Peyer's patch (tissue), 4 donors: ENCODE measurements at places on chromosomes 5 and 9.

GRCh38 chr9:84271921-84272556, 68.5 kb downstream of the SLC28A3 start:
- peak overlapping the region; percentile 15 for H3K4me3 ChIP-seq
- no peak for DNase-seq

DNA sequence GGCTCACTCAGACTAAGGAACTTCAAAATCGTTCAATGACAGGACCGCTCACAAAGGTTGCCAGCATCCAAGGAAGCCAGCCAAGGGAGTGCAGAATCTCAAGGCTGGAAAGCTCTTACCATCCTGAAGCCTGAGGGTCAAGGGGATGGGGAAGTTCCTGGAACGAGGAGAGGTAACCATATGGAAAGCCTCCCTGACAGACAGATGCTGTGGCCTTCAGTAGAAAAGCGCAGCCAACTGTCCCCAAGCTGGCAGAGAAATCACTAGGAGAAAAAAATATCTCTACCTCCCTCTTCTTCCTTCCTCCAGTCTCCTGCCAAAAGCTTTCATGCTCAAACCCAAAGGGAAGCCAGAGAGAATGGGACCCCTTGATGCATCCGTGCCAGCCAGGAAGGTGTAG, 90.5 kb upstream of the RANBP3L start:
- H3K27me3 ChIP-seq: no peaks in the 10 kb centered on the region
- H3K4me3 ChIP-seq: no peak overlapping the region
- DNase-seq: no peak
- H3K27ac ChIP-seq: no peak overlapping the region

GRCh38 chr5:69285448-69286116, 47.0 kb downstream of the CCDC125 start:
- no peak overlapping the region for H3K4me3 ChIP-seq
- no peaks in the 10 kb centered on the region for H3K36me3 ChIP-seq
- H3K4me1 ChIP-seq: no peaks in the 10 kb centered on the region
- no peak for DNase-seq

GRCh38 chr5:109644829-109645228, 44.9 kb upstream of the MAN2A1 start:
- no peaks in the 10 kb centered on the region for H3K4me1 ChIP-seq
- H3K4me3 ChIP-seq: no peak overlapping the region
- no peak overlapping the region for H3K27ac ChIP-seq
- no peaks in the 10 kb centered on the region for H3K27me3 ChIP-seq
- no peak for DNase-seq

DNA sequence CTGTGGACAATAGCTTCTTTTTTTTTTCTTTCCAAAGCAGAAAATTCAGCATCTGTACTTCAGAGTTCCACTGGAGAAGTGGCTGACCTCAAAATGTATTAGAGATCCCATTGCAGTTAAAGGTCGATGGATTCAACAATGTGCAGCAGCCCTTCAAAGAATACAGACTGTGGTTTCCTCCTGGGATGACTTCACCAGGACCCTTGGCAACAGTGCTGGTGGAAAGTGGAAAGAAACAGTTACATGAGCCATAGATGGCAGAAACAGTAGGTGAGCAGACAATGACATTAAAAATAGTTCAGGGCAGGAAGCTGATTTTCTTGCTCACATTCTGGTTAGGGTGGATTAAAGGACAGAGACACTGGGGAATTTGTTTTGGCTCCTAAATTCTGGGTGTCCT, 62.4 kb downstream of the SLC28A3 start:
- no peak overlapping the region for H3K4me3 ChIP-seq
- H3K27me3 ChIP-seq: no peaks in the 10 kb centered on the region
- no peaks in the 10 kb centered on the region for H3K36me3 ChIP-seq
- no peak overlapping the region for H3K27ac ChIP-seq
- DNase-seq: no peak
- no peaks in the 10 kb centered on the region for H3K4me1 ChIP-seq

GRCh38 chr5:141121985-141122384, 367 bp downstream of the PCDHB4 start:
- no peak for DNase-seq
- no peaks in the 10 kb centered on the region for H3K27me3 ChIP-seq
- no peak overlapping the region for H3K4me3 ChIP-seq
- H3K36me3 ChIP-seq: no peaks in the 10 kb centered on the region

- peak overlapping the region; percentile 96 for H3K27ac ChIP-seq
- H3K4me1 ChIP-seq: peaks cover 40% of the 10 kb centered on the region
- peak overlapping the region; percentile 95 for H3K4me3 ChIP-seq
- no peaks in the 10 kb centered on the region for H3K27me3 ChIP-seq
Measured at GRCh38 chr9:134136118-134136995, 475 bp downstream of the WDR5 start.

DNA sequence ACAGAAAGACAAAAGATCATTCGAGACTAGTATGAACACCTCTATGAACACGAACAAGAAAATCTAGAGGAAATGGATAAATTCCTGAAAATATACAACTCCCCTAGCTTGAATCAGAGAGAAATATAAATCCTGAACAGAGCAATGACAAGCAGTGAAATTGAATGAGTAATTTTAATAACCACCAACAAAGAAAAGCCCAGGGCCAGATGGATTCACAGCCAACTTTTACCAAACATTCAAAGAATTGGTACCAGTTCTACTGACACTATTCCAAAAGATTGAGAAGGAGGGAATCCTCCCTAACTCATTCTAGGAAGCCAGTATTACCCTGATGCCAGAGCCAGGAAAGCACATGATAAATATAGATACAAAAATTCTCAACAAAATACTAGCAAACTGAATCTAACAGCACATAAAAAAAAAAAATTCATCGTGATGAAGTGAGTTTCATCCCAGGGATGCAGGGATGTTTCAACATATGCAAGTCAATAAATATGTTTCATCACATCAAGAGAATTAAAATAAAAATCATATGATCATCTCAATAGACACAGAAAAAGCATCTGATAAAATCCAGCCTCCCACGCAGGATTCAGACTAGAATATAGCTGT, 25.2 kb upstream of the PTGER4 start:
- DNase-seq: no peak
- H3K27me3 ChIP-seq: no peaks in the 10 kb centered on the region
- no peak overlapping the region for H3K27ac ChIP-seq
- peaks cover 4% of the 10 kb centered on the region for H3K4me1 ChIP-seq

- no peak overlapping the region for H3K4me3 ChIP-seq
- H3K36me3 ChIP-seq: no peaks in the 10 kb centered on the region
- H3K27me3 ChIP-seq: no peaks in the 10 kb centered on the region
- no peak overlapping the region for H3K27ac ChIP-seq
- peaks cover 10% of the 10 kb centered on the region for H3K4me1 ChIP-seq
Measured at GRCh38 chr5:135239453-135240282, 159.4 kb downstream of the MACROH2A1 start.

DNA sequence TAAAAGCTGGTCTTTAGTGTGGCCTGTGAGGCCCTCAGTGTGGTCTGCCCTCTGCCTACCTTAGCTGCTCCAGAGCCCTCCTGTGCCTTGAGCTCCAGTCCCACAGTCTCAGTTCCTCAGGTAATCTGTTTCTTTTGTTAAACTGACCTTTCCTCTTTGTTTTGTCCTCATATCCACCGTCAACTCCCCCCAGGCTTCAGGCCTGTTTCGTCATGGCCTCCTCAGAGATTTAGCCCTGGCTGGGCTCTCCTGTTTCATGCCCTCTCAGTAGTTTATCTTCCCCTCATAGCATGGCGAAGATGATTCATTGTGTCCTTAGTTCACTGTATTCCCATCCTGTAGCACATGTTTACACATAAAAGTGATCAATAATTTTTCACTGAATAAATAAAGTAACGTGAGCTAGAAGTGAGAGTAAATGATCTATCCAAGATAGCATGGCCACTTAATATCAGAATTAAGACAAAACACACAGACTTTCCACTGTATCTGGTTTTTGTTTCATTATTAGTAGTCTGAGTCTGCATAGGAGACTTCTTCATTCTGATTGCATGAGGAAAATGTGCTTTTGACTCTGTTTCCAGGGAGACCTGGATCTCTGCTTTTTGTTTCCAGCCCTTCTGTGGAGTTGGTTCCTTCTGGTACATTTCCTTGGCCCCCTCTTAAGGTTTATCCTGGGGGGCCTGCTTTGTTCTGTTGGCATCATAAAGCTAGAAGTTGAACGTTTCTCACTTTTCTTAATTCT, 70.5 kb downstream of the SNX24 start:
- no peaks in the 10 kb centered on the region for H3K27me3 ChIP-seq
- no peak for DNase-seq
- H3K36me3 ChIP-seq: no peaks in the 10 kb centered on the region

- H3K4me3 ChIP-seq: no peak overlapping the region
- DNase-seq: no peak
- H3K27ac ChIP-seq: peak overlapping the region; percentile 16
- no peaks in the 10 kb centered on the region for H3K36me3 ChIP-seq
Measured at GRCh38 chr5:65125591-65126541, 355.9 kb downstream of the ADAMTS6 start.

DNA sequence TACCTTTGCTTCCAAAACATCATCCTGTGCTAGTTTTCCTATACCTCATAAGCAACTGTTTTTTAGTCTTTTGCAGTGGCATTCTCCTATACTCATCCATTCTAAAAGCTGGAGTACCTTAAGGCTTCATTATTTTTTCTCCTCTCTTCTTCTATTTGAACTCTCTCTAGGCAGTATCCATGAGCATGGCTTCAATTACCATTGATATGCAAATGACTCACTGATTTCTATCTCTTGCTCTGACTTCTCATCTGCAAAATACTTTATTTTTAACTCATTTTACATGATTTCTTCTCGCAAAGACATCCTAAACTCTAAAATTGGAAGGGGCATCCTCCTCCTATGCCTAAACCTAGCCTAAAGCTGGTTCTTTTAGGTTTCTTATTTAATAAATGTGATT, 365.1 kb upstream of the NUDT12 start:
- H3K27me3 ChIP-seq: no peaks in the 10 kb centered on the region
- no peaks in the 10 kb centered on the region for H3K36me3 ChIP-seq
- H3K4me3 ChIP-seq: no peak overlapping the region
- no peaks in the 10 kb centered on the region for H3K4me1 ChIP-seq

DNA sequence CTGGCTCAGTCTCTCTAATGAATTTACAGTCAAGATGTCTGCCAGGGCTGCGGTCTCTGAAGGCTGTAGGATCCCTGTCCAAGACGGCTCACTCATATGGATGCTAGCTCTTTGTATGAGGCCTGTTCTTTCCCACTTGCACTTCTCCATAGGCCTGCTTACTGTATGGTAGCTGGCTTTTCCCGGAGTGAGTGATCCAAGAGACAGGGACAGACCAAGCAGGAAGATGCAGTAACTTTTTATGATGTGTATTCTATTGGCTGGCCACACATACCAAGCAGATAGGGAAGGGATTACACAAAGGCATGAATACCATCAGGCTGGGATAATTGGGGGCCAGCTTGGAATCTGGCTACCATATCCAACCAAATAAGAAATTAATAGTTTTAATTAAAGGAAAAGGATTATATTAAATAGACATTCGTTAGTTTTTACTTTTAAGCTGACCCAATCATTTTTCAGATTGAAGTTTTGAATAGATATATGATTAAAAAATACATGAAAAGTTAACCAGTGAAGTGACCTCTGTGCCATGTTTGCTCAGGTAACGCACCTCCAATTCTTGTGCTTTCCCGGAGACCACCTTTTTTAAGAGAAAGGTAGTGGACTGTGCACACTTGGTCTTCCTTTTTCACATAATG, 20.6 kb downstream of the NSD1 start:
- no peak overlapping the region for H3K27ac ChIP-seq
- no peak for DNase-seq
- H3K4me1 ChIP-seq: no peaks in the 10 kb centered on the region
- H3K27me3 ChIP-seq: no peaks in the 10 kb centered on the region

GRCh38 chr5:64331597-64332277, 166.1 kb downstream of the RNF180 start:
- H3K27me3 ChIP-seq: no peaks in the 10 kb centered on the region
- H3K36me3 ChIP-seq: peaks cover 7% of the 10 kb centered on the region
- no peak overlapping the region for H3K27ac ChIP-seq
- no peak for DNase-seq

- H3K36me3 ChIP-seq: no peaks in the 10 kb centered on the region
- DNase-seq: no peak
- H3K4me3 ChIP-seq: no peak overlapping the region
Measured at GRCh38 chr5:104635227-104635626, 1072.6 kb upstream of the NUDT12 start.

DNA sequence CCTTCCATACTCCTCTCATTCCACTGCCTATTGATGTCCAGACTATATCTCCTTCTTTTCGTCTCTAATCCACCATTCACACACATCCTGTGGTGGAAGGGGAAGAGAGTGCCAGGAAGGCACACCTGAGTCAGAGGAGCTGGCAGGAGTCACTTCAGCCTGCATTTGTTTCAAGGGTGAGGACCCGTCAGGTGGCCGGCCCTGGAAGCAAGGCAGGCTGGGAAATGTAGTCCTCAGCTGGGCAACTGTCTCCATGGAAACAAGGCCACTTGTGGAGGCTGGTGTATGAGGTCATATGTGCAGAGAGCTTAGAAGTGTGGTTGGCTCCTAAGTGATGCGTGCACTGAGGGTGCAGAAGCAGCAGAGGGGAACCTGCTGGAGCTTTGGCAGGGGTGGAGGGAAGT, 278.4 kb downstream of the NSG2 start:
- no peaks in the 10 kb centered on the region for H3K36me3 ChIP-seq
- no peak overlapping the region for H3K27ac ChIP-seq
- H3K27me3 ChIP-seq: no peaks in the 10 kb centered on the region
- DNase-seq: no peak

DNA sequence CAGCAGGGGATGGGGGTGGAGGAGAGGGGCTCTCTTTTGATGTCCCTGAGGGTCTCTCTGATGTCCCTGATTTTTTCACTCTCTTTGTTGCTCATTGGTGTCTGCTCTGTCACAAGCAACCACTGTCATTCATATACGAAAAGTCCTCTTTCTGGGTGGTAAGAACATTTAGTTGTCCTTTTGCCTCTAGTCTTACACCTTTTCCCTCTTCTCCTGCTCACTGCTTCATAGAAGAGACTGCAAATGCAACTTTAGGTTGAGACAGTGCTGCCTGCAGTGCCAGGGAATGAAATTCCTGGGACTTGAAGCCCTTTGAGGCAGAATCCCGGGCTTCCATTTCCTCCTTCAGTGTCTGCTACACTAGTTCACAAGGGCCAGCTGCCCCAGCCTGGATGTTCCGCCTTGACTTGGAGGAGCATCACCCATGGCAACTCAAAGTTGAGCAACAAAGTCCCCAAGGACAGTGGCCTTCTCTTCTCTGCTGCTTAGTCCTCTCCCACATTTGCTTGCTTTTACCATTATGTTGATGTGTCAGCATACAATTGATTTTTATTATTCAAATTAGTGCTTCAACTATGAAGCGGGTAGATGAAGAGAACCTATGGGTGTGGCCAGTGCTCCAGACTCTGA, 94.7 kb upstream of the RUSC2 start:
- no peaks in the 10 kb centered on the region for H3K27me3 ChIP-seq
- H3K4me1 ChIP-seq: no peaks in the 10 kb centered on the region
- no peak overlapping the region for H3K4me3 ChIP-seq
- no peak overlapping the region for H3K27ac ChIP-seq
- no peak for DNase-seq

- H3K36me3 ChIP-seq: no peaks in the 10 kb centered on the region
- no peak overlapping the region for H3K27ac ChIP-seq
- H3K4me1 ChIP-seq: no peaks in the 10 kb centered on the region
- no peaks in the 10 kb centered on the region for H3K27me3 ChIP-seq
Measured at GRCh38 chr5:9340085-9340484, 205.8 kb downstream of the SEMA5A start.

GRCh38 chr5:95959888-95960666, 1.6 kb downstream of the ELL2 start:
- DNase-seq: no peak
- no peaks in the 10 kb centered on the region for H3K36me3 ChIP-seq
- H3K4me1 ChIP-seq: no peaks in the 10 kb centered on the region
- H3K27ac ChIP-seq: peak overlapping the region; percentile 99
- H3K27me3 ChIP-seq: no peaks in the 10 kb centered on the region
- H3K4me3 ChIP-seq: peak overlapping the region; percentile 97

- no peak overlapping the region for H3K27ac ChIP-seq
- H3K4me1 ChIP-seq: no peaks in the 10 kb centered on the region
- DNase-seq: peak; percentile 55
- no peaks in the 10 kb centered on the region for H3K27me3 ChIP-seq
Measured at GRCh38 chr9:33081128-33081851, 4.8 kb upstream of the SMU1 start.
